ENCODE measurements at places on chromosomes 4 and X.
A peak's percentile ranks its signal among the peaks of the same experiment; 100 is the strongest.

DNA sequence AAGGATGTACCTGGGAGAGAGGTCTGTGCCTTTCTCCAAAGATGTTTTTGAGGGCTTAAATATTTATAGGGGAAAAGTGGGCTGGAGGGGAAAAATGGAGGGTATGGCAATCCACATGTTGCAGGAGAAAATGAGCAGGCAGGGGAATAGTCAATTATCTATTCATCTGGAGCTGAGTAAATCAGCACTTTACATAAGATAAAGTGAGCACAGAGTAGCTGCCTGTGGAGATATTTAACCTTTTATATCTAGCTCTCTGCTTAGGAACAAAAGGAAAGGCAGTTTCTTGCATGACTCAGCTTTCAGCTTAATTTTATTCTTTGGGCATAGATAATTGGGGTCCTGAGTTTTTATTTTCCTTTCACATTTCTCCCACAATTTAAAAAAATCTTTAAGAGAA is 93.6 kb upstream of the NPY2R start:
- no peak for DNase-seq

DNA sequence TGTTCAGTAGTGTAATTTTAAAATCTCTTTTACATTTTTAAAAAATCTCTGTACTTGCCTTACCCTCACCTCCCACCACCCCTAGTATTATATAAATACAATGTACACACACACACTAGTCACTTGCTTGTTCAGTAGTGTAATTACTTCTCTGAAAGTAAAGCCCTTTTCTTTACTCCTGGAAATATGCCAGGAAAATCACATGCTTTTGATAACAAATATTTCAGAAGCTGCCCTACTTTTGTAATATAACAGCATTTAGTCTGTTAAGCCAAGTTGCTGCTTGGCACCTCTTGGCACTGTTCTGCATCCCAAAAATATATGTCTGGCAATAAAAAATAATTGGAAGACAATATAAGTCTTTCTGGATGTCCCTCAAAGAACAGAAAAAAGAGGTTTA is 172.8 kb upstream of the APOOL start:
- DNase-seq = no peak

GRCh38 chr4:3047464-3048286 is 26.7 kb downstream of the HTT-AS start:
- peak; percentile 46 for DNase-seq

GRCh38 chr4:8691151-8691775 is 98.7 kb downstream of the CPZ start:
- DNase-seq = no peak

DNA sequence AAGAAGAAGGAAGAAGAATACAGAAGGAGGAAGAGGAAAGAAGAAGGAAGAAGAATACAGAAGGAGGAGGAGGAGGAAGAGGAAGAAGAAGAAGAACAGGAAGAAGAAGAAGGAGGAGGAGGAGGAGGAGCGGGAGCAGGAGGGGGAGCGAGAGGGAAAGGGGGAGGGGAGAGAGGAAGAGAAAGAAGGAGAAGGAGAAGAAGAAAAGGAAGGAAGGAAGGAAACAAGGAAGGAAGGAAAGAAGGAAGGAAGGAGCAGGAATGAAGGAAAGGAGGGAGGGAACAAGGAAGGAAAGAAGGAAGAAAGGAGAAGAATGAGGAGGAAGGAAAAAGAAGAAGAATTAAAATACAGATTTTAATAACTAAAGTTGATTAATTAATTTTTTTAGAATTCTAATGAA is 82.5 kb upstream of the PTPN13 start:
- no peak for DNase-seq

- no peak for DNase-seq
These were observed 112.6 kb downstream of the PHKA2 start for GRCh38 chrX:18871161-18871890.

- DNase-seq = no peak
These were observed 9.4 kb upstream of the CDS1 start for GRCh38 chr4:84573385-84574068.

GRCh38 chrX:148926371-148926770 is 426.0 kb downstream of the AFF2 start:
- no peak for DNase-seq

DNA sequence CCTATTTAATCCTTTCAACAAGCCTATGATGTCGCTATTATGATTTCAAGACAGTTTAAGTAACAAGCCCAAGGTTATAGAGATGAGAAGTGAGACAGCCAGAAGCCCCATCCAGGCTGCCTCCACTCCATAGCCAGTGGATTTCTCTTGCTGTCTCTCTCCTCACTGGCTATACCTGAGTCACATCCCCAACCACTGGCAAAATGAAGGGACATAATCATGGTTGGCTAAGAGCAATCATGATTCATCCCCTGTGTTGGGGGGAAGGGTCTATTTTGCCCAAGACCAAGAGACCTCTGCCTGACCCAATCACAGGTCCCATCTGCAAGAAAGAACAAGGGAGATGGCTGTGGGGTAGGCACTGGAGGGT is 334.9 kb upstream of the GATB start:
- no peak for DNase-seq

DNA sequence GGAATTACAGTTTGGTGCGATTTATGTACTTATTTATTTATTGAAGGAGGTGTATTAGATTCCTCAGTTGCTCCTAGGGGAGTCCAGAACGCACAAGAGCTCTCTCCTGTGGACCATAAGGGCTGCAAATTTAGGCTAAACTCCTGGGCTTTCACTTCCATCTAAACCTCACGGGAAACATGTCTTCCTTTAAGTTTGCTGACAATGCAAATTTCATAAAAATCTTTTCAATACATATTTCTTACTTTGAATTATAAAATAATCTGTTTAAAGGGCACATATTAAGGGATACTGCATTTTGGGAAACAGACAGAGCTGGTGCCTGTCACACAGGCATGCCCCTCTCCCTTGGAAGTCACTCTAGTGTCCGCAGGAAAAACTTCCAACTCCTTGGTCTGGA is 438.0 kb upstream of the CPEB2 start:
- no peak for DNase-seq

- no peak for DNase-seq
These were observed 178.4 kb downstream of the TECRL start for GRCh38 chr4:64230709-64231310.

GRCh38 chr4:117001077-117001476 is 84.3 kb downstream of the TRAM1L1 start:
- no peak for DNase-seq

DNA sequence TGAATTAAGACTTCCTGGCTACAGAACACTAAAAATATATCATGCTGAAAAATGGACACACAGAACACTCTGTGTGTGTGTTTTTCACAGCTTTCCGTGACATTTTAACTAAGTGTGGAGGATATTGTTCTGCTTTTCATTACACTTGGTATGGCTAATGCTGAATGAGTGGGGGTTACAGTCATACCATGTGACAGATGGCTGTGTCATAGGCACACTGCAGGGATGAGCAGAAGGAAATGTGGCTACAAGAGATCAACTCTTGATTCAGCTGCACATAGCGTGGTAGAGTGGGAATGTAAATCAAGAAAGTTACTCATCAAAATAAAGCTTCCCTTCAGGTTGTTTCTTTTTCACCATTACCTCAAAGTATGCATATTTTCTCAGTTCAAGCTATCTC is 669.8 kb downstream of the IQCM start:
- DNase-seq = no peak

- DNase-seq = no peak
These were observed 14.8 kb downstream of the GPR34 start for GRCh38 chrX:41703574-41704029.

DNA sequence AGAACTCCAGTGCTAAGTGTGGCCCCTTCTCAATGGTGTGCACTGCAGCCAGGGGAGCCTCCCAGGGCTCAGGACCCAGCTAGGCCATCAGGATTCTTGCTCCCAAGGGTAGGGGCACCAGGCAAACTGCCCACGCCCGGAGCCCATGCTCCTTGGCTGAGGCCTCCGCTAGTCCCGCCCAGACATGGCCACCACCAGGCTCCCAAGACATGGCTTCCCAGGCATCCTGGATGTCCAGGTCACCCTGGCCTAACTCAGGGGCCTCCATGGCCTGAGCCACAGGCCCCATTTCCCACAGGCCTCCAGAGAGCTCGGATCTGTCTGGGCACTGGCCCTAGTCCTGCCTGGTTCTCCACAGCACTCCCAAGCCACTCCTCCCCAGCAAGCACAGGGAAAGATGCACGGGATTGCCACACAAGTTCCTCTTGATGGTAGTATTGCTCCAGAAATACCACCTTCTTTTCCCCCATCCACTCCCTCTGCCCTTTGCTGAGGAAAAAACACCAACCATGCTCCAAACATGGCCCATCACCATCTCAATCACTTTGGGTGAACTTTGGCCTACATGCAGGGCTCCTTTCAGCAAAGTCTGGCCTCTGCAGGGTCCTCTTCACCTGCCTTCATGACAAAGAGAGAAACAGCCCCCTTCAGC is 274.7 kb upstream of the AGTR2 start:
- no peak for DNase-seq

All from GDM1 (cell line).